ENCODE measurements at places on chromosomes 11 and 22. TPM values are rescaled to one million over a fixed set of nuclear protein-coding genes. Genes with fewer than 3 reads are reported as not detected.

The TOMT gene
- not detected for total RNA-seq

The PATE4 gene
- total RNA-seq: not detected

The MFNG gene
- total RNA-seq: 2.0 TPM

The HSPB2 gene
- not detected for total RNA-seq

The BIRC2 gene
- total RNA-seq: 28.5 TPM

The OR52E8 gene
- not detected for total RNA-seq

The DCHS1 gene
- total RNA-seq: 0.08 TPM

The GAS2L1 gene
- 18.2 TPM for total RNA-seq

The SEZ6L gene
- not detected for total RNA-seq

The OR5B21 gene
- total RNA-seq: not detected

The FAM227A gene
- total RNA-seq: 0.71 TPM

The NAP1L4 gene
- 130 TPM for total RNA-seq

The NXPE1 gene
- total RNA-seq: not detected

The MCAM gene
- total RNA-seq: 9.5 TPM

The RHOD gene
- 47.5 TPM for total RNA-seq

The BTBD18 gene
- total RNA-seq: not detected

The SLC22A6 gene
- total RNA-seq: not detected

The THY1 gene
- total RNA-seq: 14.5 TPM

The OR9G1 gene
- total RNA-seq: not detected

The MUC15 gene
- total RNA-seq: not detected

The KCTD14 gene
- total RNA-seq: 1.4 TPM

The TRPC6 gene
- 1.4 TPM for total RNA-seq

The LRRC32 gene
- 0.46 TPM for total RNA-seq

The ST14 gene
- 0.56 TPM for total RNA-seq

The RIMBP3B gene
- total RNA-seq: 0.38 TPM

The CECR2 gene
- total RNA-seq: 0.08 TPM

The CABP4 gene
- total RNA-seq: not detected

The DEPDC7 gene
- 6.7 TPM for total RNA-seq

The OR5A1 gene
- not detected for total RNA-seq

The HTR3A gene
- total RNA-seq: not detected

The BBOX1 gene
- not detected for total RNA-seq

The VWA5A gene
- 0.23 TPM for total RNA-seq

The B3GAT3 gene
- 56.9 TPM for total RNA-seq

The SLC6A5 gene
- total RNA-seq: not detected

The OLFML1 gene
- total RNA-seq: 0.18 TPM

The GPR83 gene
- 0.22 TPM for total RNA-seq

The HORMAD2 gene
- total RNA-seq: not detected

The CNTF gene
- total RNA-seq: 1.1 TPM

The TIMM8B gene
- 88.5 TPM for total RNA-seq

The POU2AF3 gene
- 0.53 TPM for total RNA-seq

The SEPTIN3 gene
- 1.2 TPM for total RNA-seq

The PANX2 gene
- 7.9 TPM for total RNA-seq

The TEF gene
- total RNA-seq: 1.1 TPM

The DDIAS gene
- total RNA-seq: 7.6 TPM

The C11orf87 gene
- total RNA-seq: not detected

The NPAS4 gene
- not detected for total RNA-seq

The MUC5B gene
- total RNA-seq: 2.4 TPM

The ESAM gene
- 13.3 TPM for total RNA-seq
